ENCODE measurements at places on chromosomes 12 and 14.

DNA sequence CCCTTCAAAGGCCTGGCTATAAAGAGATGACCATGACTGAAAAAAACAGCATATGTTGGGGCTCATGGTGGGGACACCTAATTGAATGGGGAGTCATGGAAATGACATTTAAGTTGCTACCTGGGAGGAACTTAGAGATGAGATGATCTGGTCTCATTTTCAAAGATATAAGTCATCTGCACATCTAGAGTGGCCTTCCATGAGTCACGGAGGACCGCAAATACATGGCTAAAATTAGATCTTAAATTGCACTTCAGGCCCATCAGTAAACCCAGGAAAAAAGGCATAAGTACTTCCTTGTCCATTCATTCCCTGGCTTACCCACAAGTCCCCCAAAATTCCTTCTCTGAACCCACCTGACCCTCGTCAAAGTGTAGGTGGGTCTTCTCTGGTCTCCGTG is 53.4 kb downstream of the SPTB start:
- DNase-seq = no peak

DNA sequence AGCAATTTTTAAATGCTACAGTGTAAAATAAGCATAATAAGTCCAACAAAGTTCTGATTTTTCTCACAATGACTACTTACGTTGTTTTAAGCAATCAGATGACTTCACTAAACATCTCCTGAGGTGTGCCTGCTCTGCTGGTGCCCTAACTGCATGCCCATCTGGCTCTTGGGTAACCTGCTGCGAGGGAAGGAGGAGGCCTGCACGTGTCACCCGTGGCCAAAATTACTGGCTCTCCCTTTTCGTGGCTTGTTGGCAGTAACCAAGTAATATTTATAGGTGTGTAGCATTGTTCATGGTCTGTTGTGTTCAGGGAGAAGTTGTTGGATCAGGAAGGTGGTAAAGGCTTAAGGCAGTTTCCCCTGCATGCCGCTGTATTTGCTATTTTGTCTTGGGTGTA is 6.3 kb upstream of the NFKBIA start:
- no peak for DNase-seq

DNA sequence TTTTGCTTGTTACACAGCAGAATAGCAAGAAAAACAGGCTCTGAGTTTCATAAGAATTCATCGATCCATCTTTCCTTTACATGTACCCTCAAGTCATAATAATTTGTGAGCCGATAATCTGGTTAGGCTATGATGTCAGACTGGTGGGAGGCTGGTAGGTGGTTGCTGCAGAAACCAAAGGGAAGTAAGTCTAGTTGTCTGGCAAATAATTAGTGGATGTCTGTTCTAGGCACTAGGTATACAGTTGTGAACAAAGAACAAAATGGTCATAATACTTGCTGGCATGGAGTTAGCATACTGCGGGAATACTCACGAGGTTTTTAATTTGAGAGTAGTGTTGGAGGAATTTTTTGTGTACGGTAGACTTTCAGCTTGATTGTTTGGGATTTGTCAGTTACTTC is 8.8 kb downstream of the SUSD6 start:
- DNase-seq = no peak

DNA sequence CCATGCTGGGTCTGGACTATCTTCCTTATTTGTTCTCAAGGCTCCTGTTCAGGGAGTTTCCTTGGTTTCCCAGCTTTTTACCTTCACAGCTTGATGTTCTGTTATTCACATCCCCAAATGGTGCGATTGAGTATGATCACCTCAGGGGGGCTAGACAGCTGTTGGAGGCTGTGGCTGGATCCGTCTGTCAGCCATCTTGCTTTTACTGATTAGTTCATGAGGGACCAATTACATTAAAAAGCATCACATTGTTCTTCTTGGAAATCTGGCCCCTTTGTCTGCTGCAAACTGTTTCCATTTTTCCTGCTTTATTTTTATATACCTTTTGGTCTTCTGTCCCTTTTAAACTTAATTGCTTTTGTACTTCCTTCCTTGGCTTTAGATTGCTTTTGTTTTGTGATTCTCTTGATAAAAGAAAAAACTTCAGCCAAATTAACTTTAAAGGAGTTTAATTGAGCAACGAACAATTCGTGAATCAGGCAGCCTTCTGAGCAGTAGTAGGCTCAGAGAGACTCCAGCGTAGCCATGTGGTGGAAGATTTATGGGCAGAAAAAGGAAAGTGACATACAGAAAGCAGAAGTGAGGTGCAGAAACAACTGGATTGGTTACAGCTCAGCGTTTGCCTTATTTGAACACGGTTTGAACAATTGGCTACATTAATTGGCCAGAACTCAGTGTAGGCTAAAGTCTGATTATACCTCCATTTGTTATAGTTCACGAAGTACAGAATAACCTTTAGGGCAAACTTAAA is 208.7 kb downstream of the AEBP2 start:
- DNase-seq = no peak

DNA sequence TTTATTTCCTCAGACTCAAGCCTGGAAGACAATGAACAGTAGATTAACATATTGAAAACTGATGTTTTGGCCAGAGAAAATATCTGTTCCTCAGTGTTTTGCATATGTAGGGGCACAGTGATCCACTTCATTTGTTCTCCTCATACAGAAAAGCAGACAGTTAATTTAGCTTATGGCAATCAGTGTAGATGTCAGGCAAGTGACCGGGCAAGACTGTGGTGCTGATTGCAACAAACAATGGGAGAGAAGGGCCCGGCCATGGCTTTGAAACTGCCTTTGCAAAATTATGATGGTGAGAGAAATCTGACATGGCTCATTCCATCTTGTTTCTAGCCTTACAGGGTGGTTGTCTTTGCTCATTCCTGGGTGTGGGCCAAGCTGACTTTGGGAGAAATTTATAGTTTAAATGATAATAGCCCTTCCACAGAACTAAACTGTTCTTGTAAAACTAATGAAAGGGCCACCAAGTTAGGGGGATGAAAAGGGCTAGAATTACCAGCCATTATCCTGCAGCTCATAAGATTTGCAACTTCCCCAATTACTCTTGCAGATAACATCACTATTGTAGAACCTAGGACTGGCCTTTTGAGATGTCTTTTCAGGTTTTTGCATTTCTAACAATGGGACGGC is 220.3 kb downstream of the KTN1 start:
- DNase-seq = no peak

- no peak for DNase-seq
Measured at GRCh38 chr12:107891967-107892366, 117.5 kb downstream of the ASCL4 start.

GRCh38 chr12:114625294-114625851 is 58.6 kb downstream of the TBX3 start:
- DNase-seq = peak; percentile 62

DNA sequence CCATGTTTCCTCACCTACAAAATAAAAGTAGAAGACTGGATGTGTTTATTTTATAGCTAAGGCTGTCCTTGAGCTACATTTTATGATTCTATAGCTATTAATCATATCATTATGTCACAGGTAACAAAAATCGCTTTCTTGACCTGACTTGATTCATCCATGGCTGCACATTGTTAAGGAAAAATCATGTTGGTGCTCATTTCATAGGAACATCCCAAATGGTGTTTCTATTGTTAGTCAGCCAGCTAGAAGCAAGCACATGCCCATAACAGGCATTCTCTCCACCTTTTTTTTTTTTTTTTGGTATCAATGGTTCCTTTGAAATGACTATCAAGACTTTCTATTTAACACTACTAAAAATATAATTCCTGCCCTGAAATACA is 45.3 kb upstream of the PTHLH start:
- DNase-seq = no peak

- DNase-seq = peak; percentile 35
Measured at GRCh38 chr12:49763006-49763591, 21.7 kb downstream of the TMBIM6 start.

GRCh38 chr12:3720772-3721171 is 32.1 kb downstream of the CRACR2A start:
- no peak for DNase-seq

- DNase-seq = no peak
Measured at GRCh38 chr12:63918800-63919300, 74.3 kb downstream of the SRGAP1 start.

All from pancreas (tissue), 10 donors.